ENCODE measurements at places on chromosomes 1 and 21.

DNA sequence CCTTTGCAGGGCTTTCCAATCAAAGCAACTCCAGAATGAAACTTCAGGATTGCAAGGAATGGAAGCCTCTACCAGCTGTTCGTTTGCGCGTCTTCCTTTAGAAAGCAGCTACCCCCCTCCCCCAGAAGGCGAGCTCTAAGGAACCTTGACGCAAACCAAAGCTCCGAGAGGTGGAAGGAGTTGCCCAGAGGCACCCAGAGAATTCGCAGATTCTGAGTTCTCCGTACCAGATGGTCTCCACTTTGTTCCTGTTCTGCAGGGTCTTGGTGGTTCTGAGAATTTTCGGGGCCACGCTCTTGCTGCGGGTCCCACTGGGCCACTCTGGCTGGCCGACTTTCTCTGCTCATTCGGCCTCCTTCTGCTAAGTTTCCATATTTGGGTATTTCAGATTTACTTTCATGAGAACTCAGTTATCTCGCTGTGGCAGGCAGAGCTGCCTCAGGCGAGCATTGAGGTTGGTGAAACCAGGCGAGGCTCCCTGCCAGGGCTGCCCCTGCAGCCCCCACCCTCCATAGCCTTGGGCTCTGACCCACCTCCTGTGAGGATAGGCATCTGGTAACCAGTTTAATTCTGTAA lies 801 bp downstream of the TRAF5 start:
- DNase-seq, result no peak

DNA sequence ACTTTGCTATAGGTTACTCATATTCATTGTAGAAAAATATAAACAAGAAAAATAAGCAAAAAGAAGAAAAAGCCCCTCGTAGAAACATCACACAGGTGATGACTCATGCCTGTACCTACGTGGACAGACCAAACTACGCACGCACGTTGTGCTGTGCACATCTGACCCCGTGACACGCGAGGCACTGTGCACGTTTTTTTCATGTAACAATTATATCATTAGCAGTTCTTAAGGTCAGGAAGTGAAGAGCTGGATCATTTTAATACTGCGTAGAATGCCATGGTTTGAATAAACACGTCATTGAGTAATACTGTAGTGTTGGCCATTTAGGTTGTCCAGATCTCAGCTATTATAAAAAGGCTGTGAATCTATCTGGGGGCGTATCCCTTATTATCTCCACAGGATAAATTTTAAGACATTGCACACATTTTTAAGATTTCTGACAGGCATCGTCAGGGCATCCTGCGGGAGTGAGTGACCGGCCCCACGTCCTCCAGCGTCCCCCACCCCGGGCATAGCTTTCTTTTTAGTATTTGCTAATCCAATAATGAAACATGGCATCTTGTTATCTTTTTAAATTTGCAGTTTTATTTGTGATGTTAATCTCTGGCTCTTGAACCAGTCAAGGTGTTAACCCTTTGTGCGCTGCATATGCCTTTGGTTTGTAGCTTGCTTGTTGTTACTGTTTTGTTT lies 23.4 kb upstream of the ADARB1 start:
- DNase-seq, result no peak

DNA sequence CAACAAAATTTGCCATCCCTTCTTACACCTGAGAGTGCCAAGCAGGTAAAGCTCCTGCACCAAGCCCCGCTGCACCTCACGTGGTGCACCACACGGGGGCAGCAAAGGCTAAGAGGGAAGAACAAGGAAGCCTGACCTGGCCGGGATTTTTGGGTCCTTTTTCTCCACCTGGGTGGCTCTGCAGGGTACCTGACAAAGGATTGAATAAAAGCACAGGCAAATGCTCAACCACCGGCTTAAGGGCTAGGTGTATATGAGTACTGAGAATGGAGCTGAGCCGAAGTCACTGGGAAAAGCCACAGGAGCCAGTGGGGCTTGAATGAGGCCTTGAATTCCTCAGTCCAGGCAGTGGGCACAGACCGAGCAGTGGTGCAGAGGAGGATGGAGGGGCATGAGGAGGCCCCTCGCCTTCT lies 36.4 kb downstream of the ZNF697 start:
- DNase-seq, result peak; percentile 33

DNA sequence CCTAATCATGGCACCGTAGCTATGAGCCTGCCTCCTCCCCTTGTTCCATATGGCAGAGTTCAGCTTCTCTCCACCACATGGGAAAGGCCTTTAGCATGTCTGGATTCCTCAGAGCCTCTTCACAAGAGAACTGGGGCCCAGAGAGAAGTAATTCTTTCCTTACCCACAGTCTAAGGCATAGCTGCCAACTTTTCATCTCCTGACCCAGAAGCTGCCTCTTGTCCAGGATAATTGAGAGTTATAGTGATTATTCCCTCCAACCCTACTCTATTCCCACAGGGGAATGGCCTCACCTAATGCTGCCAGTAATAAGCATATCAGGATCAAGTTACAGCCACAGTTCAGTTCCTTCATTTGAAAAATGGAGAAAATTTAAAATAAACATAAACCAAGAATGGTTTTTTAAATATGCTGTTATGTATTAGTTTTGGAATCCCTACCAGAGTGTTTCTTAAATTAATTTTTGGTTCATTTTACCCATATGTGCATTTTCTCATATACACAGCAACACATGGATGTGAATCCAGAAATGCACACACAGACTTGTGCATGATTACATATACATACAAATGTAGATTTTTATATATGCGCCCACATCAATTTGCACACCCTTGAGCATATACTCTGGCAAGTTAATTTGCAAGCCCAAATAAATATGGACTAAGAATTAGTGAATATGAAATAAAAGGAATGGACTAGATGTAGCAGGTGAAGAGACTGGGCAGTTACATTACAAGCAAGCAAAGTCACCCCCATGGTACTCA lies 63.9 kb upstream of the WARS2 start:
- no peak for DNase-seq

GRCh38 chr1:58398714-58399113 lies 147.8 kb downstream of the OMA1 start:
- no peak for DNase-seq

DNA sequence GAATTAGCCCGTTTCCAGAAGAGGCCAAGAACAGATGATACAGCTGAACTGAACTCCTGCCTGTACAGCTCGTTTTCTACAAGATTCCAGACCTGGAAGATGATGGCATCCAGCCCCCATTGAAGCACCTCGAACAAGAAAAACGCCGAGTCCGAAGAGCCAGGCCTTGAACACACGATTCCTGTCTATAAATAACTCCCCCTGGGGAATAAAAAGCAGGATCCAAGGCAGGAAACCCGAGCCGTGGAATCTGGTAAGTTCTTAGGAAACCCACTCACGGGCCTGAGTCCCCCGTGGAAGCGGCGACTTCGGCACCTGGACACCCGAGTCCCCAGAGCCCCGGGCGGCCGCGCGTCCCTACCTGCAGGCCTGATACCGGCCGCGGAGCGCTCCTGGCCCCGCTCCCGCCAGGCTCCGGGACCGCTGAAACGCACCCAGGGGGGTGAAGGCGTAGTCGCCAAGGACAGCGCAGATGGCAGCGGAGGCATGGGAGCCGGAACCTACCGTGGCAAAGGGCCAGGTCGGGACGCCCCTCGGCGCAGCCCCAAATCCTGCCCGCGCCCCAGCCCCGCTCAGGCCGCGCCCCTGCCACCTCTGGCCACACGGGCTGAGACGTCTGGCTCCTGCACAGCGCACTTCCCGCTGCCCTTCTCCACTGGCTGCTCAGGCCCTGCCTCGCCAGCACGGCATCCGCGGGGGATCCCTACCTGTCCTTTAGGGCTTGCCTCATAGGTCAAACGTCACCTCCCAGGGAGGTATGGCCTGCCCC lies 14.0 kb upstream of the HLCS start:
- DNase-seq, result no peak

DNA sequence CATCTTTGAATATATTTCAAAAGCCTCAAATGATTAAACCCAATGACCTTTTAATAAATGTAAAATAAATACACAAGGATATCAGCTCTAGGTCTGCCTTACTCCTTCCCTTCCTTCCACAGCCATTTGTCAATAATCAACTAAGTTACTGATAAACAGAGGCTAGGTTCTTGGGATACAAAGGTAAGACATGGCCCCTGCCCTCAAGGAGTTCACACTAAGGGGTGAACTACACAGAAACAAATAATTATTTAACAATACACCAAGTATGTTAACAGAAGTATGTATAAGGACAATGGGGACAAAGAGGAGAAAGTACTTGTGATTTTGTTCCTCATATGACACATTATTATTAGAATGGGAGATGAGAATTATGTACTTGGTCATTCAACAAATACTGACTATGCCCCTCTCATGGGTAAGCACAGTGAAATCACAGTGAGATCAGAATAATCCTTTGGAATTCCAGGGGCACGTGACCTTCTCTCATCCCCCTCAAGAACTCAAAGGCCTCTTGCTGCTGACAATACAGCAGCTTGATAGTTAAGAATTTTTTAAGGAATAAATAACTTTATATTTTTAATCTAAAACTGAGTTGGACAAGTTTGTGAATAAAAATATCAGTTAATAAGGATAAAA lies 40.2 kb downstream of the ATP1B1 start:
- DNase-seq, result no peak

- DNase-seq, result no peak
These were observed 46.4 kb downstream of the WNT9A start for GRCh38 chr1:227901239-227901905.

DNA sequence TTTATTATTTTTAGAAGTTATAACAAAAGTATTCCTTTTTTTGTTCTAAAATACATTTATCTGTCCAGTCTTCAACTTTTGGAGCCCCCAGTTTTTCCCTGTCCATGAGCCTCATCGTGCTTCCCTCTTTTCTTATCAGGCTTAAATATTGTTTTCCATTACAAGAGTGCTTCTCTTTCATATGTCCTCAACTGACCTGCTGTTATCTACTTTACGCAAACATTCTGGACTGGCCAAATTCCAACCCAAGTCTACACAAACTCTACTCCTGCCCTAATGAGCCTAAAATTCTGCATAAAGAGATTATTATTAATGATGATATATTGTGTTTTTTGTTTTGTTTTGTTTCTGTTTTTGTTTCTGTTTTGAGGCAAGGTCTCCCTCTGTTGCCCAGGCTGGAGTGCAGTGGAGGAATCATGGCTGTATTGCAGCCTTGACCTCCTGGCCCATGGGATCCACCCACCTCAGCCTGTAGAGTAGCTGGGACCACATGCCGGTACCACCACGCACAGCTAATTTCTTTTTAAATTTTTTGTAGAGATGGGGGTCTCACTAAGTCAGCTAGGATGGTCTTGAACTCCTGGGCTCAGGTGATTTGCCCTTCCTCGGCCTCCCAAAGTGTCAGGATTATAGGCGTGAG lies 318.8 kb upstream of the NEGR1 start:
- DNase-seq, result no peak

- no peak for DNase-seq
These were observed 63.3 kb downstream of the ERG start for GRCh38 chr21:38434913-38435533.

GRCh38 chr1:210235363-210236053 lies 2.9 kb downstream of the SERTAD4 start:
- DNase-seq, result no peak

DNA sequence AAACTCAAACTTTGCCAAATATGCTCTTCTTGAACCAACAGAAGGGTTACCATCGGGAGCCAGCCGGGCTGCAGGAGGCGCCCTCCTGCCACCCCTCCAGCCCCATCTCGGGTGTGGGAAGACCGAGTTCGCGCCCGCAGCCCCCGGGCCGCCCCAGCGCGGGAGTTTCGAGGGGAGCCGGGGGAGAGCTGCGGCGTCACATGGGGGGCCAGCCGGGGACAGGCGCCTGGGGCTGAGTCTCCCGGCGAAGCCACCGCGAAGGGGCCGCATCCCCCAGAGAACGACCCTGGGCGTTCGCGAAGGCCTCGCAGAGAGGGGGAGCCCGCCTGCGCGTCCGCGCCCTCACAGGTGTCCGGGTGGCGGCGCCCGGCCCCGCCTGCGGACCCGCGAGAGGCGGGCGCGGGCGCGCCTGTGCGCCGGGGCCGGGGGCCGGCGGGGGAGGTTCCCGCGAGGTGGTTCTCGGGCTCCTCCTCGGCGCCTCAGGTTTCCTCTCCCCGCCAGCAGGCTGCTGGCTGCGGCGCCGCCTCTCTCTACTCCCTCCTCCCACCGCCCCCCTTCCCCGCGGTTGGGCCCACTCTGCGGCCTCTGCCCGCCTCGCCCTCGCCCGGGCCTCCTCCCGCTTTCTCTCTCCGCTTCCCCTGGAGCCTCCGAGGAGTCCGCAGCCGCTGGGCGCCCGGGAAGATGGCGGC lies at the start of gene RAVER2:
TSS of gene RAVER2 (plus strand) at position 584 of the 689 bp plus-strand sequence. CDS start at position 682, 98 bp downstream.
- peak; percentile 42 for DNase-seq

DNA sequence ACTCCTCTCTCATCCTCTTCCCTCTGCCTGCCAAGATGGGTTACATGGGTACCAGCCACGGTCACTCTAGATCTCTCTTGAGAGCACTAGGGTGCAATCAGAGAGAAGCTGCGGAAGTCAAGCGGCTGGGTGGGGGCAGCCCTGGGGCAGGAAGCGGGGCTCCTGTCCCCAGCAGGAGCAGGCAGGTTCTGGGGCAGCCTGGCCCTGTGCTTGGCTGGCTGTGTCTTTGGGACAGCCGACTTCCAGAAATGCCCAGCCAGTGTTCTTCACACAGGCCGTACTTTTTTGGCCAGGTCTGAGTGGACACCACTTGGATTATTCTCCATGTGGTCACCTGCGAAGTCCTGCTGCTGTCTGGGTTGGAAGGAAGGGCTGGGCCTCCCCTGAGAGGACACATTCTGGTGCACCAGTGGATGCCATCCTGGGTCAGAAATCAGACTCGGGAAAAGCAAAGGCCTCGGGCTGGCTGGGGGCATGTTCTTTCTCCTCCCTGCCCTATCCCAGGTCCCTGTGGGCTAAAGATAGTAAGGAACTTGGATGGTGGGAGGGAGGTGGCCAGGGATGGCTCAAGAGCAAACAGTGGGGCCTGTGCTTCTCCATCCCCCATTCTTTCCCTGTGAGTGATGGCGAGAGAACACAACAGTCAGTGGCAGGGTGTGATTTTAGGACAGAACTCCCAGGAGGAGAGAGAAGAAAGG lies 93.7 kb downstream of the ITPKB start:
- no peak for DNase-seq

- DNase-seq, result no peak
These were observed 28.5 kb downstream of the MAB21L3 start for GRCh38 chr1:116139592-116140134.

GRCh38 chr1:228364706-228365213 lies 41.9 kb downstream of the TRIM11 start:
- no peak for DNase-seq

DNA sequence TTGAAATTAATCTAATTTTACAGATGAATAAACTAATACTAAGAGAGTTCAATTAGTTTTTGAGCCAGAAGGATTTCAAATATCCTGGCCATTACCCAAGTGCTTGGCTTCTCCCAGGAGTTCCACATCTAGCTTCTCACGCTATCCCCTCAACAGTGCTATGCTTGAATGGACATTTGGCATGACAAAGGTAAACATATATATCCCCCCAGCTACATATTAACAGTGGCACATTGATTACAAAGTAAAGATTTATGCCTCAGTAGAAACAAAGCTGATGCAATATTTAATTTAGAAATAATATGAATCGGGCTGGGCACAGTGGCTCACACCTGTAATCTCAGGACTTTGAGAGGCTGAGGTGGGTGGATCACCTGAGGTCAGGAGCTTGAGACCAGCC lies 434.6 kb upstream of the PRMT6 start:
- DNase-seq, result no peak

- DNase-seq, result no peak
These were observed 118.2 kb upstream of the ADGRL4 start for GRCh38 chr1:79124756-79125155.

- DNase-seq, result no peak
These were observed 99.1 kb upstream of the GFI1 start for GRCh38 chr1:92585831-92586230.

GRCh38 chr1:8962812-8963530 lies 17.3 kb downstream of the CA6 start:
- no peak for DNase-seq

Measured in stimulated activated CD4-positive, alpha-beta T cell treated with anti-CD3 and anti-CD28 coated beads, Interleukin-12 subunit alpha, Interleukin-12 subunit beta, amount 100 ng/mL, for 24 hours (primary cell).